ENCODE measurements at places on chromosomes 1 and 21. TPM values are rescaled to one million over a fixed set of nuclear protein-coding genes. Genes with fewer than 3 reads are reported as not detected.

The RBM34 gene
- 101 TPM for total RNA-seq

The CATSPERE gene
- total RNA-seq = 0.47 TPM

The GUCA2B gene
- total RNA-seq = not detected

The CELA3B gene
- total RNA-seq = not detected

The FCGR3A gene
- total RNA-seq = not detected

The NR5A2 gene
- total RNA-seq = not detected

The TTLL7 gene
- 41.0 TPM for total RNA-seq

The TDRD5 gene
- not detected for total RNA-seq

The CCSAP gene
- total RNA-seq = 7.4 TPM

The IRF6 gene
- 1.2 TPM for total RNA-seq

The TAL1 gene
- not detected for total RNA-seq

The YBX1 gene
- 1,013 TPM for total RNA-seq

The LYSMD1 gene
- total RNA-seq = 23.9 TPM

The FBXO2 gene
- total RNA-seq = not detected

The TLR5 gene
- 2.3 TPM for total RNA-seq

The GJC2 gene
- total RNA-seq = 0.26 TPM

The MTFR1L gene
- 81.6 TPM for total RNA-seq

The RGL1 gene
- 6.3 TPM for total RNA-seq

The LDLRAD1 gene
- total RNA-seq = not detected

The RHEX gene
- not detected for total RNA-seq

The AMY2A gene
- total RNA-seq = not detected

The ADAM30 gene
- total RNA-seq = not detected

The REN gene
- total RNA-seq = not detected

The PLK3 gene
- 72.5 TPM for total RNA-seq

The C4BPA gene
- not detected for total RNA-seq

The OR10J4 gene
- not detected for total RNA-seq

The CENPF gene
- 3.7 TPM for total RNA-seq

The FCRL1 gene
- total RNA-seq = not detected

The ZNF684 gene
- total RNA-seq = 4.2 TPM

The ANKRD45 gene
- total RNA-seq = 0.13 TPM

The SGIP1 gene
- total RNA-seq = 3.7 TPM

The LMNA gene
- 1,328 TPM for total RNA-seq

The SLC9A1 gene
- 4.6 TPM for total RNA-seq

The FCRL4 gene
- total RNA-seq = not detected

The PFDN2 gene
- 64.6 TPM for total RNA-seq

The TMEM200B gene
- 0.10 TPM for total RNA-seq

The PRR9 gene
- total RNA-seq = not detected

The FCAMR gene
- total RNA-seq = not detected

The KRTAP7-1 gene
- not detected for total RNA-seq

The PLA2G2D gene
- total RNA-seq = not detected

The ZNF695 gene
- 1.9 TPM for total RNA-seq

The PLA2G2C gene
- not detected for total RNA-seq

The HCRTR1 gene
- total RNA-seq = not detected

The IVNS1ABP gene
- 124 TPM for total RNA-seq

The ECM1 gene
- 33.6 TPM for total RNA-seq

The PGLYRP3 gene
- not detected for total RNA-seq

The MEX3A gene
- 4.5 TPM for total RNA-seq

The ENSA gene
- 86.7 TPM for total RNA-seq

The COL11A1 gene
- total RNA-seq = 117 TPM

The SPATA17 gene
- total RNA-seq = 0.26 TPM

The B3GALT5 gene
- total RNA-seq = 0.73 TPM

The NLRP3 gene
- not detected for total RNA-seq

The RSPH1 gene
- total RNA-seq = not detected

The LRRC38 gene
- not detected for total RNA-seq

The BTBD8 gene
- 6.0 TPM for total RNA-seq

The KRTAP13-1 gene
- not detected for total RNA-seq

The TARBP1 gene
- 14.8 TPM for total RNA-seq

Measured in myocyte (in vitro differentiated cells).